ENCODE measurements at places on chromosomes 2 and 18. TPM values are rescaled to one million over a fixed set of nuclear protein-coding genes. Genes with fewer than 3 reads are reported as not detected.

- peak overlapping the region; percentile 97 for H3K27ac ChIP-seq
- H3K4me1 ChIP-seq, result peaks cover 43% of the 10 kb centered on the region
- DNase-seq, result no peak
- H3K4me3 ChIP-seq, result peak overlapping the region; percentile 93
- H3K36me3 ChIP-seq, result no peaks in the 10 kb centered on the region
These were observed 520 bp downstream of the GLS start for GRCh38 chr2:190881084-190881597.

DNA sequence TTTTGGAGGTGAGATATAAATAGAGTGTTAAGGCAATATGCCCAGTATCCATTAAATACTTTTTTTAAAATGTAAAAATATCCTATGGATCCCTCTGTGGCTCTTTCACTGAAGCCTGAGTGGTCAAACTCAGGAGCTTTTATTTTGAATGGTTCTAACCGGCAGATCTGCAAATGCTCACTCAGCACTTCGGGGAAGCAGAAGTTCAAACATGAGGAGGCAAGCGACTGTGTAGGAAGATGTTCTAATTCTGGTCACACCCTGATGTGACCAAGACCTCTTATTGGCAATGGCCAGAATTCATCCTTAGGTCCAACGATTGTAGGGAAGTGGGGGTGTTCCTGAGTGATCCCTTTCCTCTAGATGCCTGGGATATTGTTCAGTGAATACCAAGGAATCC lies 168.8 kb downstream of the CDCA7 start:
- no peaks in the 10 kb centered on the region for H3K27me3 ChIP-seq
- H3K4me3 ChIP-seq, result no peak overlapping the region
- H3K27ac ChIP-seq, result no peak overlapping the region
- DNase-seq, result no peak
- no peaks in the 10 kb centered on the region for H3K4me1 ChIP-seq
- no peaks in the 10 kb centered on the region for H3K36me3 ChIP-seq

GRCh38 chr2:217227794-217228193 lies 367.9 kb upstream of the TNP1 start:
- no peak overlapping the region for H3K4me3 ChIP-seq
- no peaks in the 10 kb centered on the region for H3K36me3 ChIP-seq
- no peak for DNase-seq
- H3K27ac ChIP-seq, result no peak overlapping the region
- no peaks in the 10 kb centered on the region for H3K27me3 ChIP-seq
- peaks cover 8% of the 10 kb centered on the region for H3K4me1 ChIP-seq

GRCh38 chr2:110847651-110848050 lies 115.3 kb downstream of the ACOXL start:
- H3K4me3 ChIP-seq, result no peak overlapping the region
- no peaks in the 10 kb centered on the region for H3K27me3 ChIP-seq
- no peaks in the 10 kb centered on the region for H3K36me3 ChIP-seq

EVX2 gene
- not detected for total RNA-seq

GKN2 gene
- not detected for total RNA-seq

- H3K27ac ChIP-seq, result no peak overlapping the region
- no peaks in the 10 kb centered on the region for H3K36me3 ChIP-seq
- no peak overlapping the region for H3K4me3 ChIP-seq
- H3K4me1 ChIP-seq, result no peaks in the 10 kb centered on the region
- DNase-seq, result no peak
These were observed 17.0 kb downstream of the COL5A2 start for GRCh38 chr2:189162566-189162965.

MARCHF4 gene
- total RNA-seq, result not detected

- H3K36me3 ChIP-seq, result no peaks in the 10 kb centered on the region
- no peak for DNase-seq
- no peaks in the 10 kb centered on the region for H3K27me3 ChIP-seq
These were observed 17.7 kb downstream of the PDIA6 start for GRCh38 chr2:10794876-10795275.

NTSR2 gene
- not detected for total RNA-seq

- no peak overlapping the region for H3K27ac ChIP-seq
- no peaks in the 10 kb centered on the region for H3K27me3 ChIP-seq
- H3K4me3 ChIP-seq, result no peak overlapping the region
- H3K36me3 ChIP-seq, result no peaks in the 10 kb centered on the region
- no peak for DNase-seq
These were observed 254.9 kb upstream of the SIX3 start for GRCh38 chr2:44686561-44686960.

DNA sequence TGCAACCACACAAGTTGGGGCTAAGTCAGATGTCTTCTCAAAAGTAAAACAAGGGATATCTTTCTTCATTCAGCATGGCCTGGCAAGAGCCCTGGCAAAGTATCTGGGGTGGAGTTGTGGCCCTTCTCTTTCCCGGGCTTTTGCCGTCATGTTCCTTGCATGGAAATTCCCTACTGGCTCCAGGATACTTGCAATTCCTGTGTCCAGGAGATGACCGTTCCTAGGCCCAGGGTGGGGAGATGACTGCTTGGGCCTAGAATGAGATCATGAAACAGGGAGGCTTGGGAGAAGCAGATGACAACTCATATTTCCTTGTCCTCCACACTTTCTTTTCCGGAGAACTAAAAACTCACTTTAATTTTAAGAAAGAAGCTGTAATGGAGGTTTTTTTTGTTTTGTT lies 60.9 kb downstream of the TGIF1 start:
- no peaks in the 10 kb centered on the region for H3K4me1 ChIP-seq
- no peaks in the 10 kb centered on the region for H3K36me3 ChIP-seq
- DNase-seq, result no peak
- no peak overlapping the region for H3K27ac ChIP-seq
- no peaks in the 10 kb centered on the region for H3K27me3 ChIP-seq
- no peak overlapping the region for H3K4me3 ChIP-seq

ANKRD36 gene
- total RNA-seq, result 45.8 TPM

GRCh38 chr2:172623249-172623965 lies 67.5 kb downstream of the PDK1 start:
- H3K27ac ChIP-seq, result no peak overlapping the region
- H3K36me3 ChIP-seq, result peaks cover 7% of the 10 kb centered on the region
- H3K4me3 ChIP-seq, result no peak overlapping the region
- H3K4me1 ChIP-seq, result no peaks in the 10 kb centered on the region
- no peaks in the 10 kb centered on the region for H3K27me3 ChIP-seq

DNA sequence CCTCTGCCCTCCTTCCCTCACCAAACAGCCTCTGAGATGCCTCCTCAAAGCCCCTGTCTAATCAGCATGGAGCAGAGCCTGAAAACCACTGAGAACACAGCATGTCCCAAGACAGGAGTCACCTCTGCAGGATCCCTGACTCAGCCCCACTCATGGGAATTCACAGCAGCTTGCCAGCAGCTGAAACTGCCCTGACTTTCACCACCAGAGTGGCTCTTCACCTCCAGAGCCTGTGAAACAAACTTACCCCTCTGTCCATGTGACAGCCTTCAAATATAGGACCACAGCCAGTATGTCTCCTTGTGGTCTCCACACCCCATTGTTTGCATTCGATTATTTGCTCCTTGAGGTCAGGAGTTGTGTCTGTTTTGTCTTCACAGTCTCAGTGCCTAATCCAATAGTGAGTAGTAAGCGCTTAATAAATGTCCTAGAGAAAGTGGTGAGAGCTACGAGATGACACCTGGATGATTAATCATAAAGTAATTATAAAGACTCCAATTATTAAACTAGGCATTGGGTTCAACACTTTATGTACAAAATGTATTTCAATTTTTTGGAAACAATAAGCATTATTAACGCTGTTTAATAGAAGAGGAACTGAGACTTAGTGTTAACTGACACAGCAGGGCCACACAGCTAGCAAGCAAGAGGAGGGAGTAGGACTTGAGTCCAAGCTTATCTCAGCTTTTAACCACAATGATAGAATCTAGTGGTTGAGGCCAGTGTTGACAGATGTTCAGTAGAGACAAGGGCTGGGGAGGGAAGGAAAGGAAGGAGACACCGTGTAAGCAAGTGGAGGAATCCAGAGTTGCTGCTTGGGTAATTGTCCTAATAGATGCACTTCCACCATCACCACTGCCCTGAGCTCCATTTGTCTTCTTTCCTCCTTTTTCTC lies 358.7 kb upstream of the TNP1 start:
- H3K4me3 ChIP-seq, result no peak overlapping the region
- no peak for DNase-seq
- no peak overlapping the region for H3K27ac ChIP-seq

DNA sequence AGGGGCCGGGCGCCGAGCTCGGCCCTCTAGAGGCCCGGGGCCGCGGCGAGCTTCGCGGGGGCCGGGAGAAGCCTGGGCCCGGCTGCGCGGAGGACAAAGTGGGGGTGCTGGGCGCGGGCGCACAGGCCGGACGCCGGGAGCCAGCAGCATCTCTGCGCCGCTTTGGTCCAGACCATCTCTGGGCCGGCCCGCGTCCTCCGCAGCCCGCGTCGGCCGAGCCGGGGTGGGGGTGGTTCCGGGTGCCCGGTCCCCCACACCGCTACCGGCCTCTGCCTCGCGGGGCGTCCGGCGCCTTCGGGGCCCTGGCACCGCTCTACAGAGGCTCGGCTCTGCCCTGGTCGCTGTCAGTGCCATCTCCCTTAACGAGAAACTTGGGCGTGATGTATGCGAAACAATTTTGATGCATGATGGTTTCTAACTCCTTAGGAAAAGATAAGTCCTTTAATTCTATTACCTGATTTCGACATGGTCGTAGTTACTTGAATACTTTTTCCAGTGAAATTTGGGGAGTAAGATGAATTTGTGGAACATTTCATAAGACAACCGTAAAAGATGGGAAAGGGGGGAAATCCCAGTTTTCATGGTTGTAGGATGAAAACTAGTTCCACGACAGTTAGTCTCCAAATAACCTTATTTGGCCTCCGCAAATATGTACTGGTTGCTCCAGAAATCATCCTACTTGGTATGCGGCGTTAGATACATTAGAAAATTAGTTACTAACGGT lies 562 bp downstream of the TWSG1 start:
- peak overlapping the region; percentile 72 for H3K27ac ChIP-seq
- no peaks in the 10 kb centered on the region for H3K4me1 ChIP-seq
- no peaks in the 10 kb centered on the region for H3K27me3 ChIP-seq
- peaks cover 25% of the 10 kb centered on the region for H3K36me3 ChIP-seq
- peak; percentile 91 for DNase-seq

DNA sequence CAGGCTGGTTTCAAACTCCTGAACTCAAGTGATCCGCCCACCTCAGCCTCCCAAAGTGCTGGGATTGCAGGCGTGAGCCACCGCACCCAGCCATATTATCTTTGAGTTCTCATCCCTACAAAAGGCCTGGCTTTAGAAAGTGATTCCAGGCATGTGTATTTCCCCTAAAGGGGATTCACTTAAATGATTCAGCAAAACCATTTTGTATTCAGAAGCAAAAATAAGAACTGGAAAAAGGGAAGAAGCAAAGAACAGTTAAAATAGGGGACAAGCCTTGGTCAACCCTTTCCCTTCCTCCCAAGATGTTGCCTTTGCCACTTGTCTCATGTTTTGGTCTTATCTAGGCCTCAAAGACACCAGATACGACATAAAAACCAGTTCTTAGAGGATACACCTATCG lies 10.5 kb downstream of the TM4SF20 start:
- DNase-seq, result no peak
- peaks cover 25% of the 10 kb centered on the region for H3K4me1 ChIP-seq
- no peaks in the 10 kb centered on the region for H3K27me3 ChIP-seq
- H3K27ac ChIP-seq, result peak overlapping the region; percentile 53

DNA sequence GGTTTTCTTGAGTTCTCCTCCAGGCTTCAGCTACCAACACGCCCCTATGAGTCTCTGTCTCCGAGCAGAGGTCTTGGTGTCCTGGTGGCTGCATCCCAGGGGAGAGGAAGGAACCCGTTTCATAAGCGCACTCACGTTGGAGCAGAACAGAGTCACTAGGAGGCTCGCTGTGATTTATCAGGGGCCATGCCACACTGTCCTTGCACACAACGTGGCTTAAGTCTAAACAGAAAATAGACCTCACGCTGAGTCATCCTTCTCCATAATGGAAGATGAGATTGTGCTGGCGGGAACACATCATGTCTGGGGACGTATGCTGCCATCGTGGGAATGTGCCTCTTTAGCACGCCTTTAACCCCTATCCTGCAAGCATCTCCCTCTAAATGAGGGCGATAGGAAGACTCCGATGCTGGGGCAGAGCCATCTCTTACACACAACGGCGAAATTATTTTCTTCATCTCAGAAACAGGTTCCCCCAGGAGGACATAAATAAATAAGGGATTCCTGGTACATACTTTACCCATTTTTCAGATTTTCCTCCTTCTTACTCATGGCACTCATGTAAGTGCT lies 211.4 kb downstream of the KLHL29 start:
- H3K4me1 ChIP-seq, result no peaks in the 10 kb centered on the region
- no peak overlapping the region for H3K27ac ChIP-seq
- DNase-seq, result no peak
- no peaks in the 10 kb centered on the region for H3K36me3 ChIP-seq
- no peak overlapping the region for H3K4me3 ChIP-seq

SMYD1 gene
- not detected for total RNA-seq

GRCh38 chr2:33077311-33077710 lies 130.6 kb downstream of the LTBP1 start:
- H3K27me3 ChIP-seq, result no peaks in the 10 kb centered on the region
- H3K4me3 ChIP-seq, result no peak overlapping the region
- H3K4me1 ChIP-seq, result no peaks in the 10 kb centered on the region
- DNase-seq, result no peak
- H3K36me3 ChIP-seq, result no peaks in the 10 kb centered on the region

DNA sequence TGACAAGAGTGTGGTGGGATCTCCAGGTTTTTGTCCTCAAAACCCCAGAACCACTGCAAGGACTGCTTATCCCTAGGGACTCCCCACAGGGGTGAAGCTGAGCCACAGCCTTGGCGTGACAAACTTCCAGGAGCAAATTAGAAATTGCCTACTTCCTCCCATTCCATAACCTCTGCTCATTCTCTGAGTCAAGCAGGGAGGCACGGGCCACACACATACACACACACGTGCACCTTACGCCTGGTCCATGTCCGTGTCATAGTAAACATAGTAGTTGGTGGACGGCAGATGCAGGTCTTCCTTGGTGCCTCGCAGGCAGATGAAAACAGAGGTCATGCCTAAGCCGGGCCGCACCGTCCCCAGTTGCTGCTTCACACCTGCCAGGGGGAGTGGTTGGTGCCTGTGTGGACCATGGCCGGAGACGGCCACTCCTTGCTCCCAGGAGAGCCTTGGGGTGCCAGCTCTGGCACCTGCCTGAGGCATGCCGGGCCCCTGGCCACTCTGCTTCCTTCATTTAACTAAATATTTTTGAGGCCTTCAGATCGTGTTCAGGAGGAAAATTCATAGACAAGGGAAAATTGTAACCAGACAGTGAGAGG lies 9.9 kb downstream of the RETSAT start:
- H3K27me3 ChIP-seq, result no peaks in the 10 kb centered on the region
- DNase-seq, result no peak
- H3K4me3 ChIP-seq, result no peak overlapping the region
- H3K4me1 ChIP-seq, result no peaks in the 10 kb centered on the region
- peaks cover 78% of the 10 kb centered on the region for H3K36me3 ChIP-seq
- H3K27ac ChIP-seq, result no peak overlapping the region

DNA sequence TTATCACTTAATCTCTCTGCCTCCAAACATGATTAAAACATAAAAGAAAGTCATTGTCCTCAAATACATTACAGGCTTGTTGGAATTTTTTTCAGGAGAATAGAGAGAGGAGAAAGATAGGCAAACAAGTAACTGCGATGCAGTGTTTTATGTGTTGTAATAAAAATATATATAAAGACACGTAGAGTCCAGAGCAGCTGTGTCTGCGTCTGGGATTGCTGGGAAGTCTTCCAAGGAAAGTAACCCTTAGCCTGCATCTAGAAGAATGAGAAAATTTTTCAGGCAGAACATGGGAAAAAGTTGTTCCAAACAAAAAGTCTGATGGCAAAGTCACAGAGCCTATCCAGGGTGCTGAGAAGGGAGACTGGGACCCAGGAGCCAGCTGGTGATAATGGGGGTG lies 91.8 kb upstream of the ST6GAL2 start:
- no peaks in the 10 kb centered on the region for H3K27me3 ChIP-seq
- no peaks in the 10 kb centered on the region for H3K36me3 ChIP-seq
- no peak overlapping the region for H3K27ac ChIP-seq
- no peaks in the 10 kb centered on the region for H3K4me1 ChIP-seq

Data from spleen (tissue), 13 donors.